ENCODE measurements at places on chromosomes 12 and 14.

DNA sequence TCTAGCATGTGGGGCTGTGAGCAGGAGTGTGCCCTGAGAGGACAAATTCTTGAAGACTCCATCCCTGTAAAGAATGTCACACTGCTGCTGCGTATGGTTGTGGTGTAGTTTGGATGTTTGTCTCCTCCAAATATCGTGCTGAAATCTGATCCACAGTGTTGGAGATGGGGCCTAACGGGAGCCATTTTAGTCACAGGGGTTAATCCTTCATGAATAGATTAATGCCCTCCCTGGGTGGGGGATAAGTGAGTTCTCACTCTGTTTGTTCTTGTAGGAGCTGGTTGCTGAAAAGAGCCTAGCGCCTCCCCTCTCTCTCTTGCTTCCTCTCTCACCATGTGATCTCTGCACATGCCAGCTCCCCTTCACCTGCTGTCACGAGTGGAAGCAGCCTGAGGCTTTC is 94.5 kb upstream of the VASH1 start:
- no peak for DNase-seq

GRCh38 chr14:49861699-49862088 is 9.1 kb upstream of the NEMF start:
- peak; percentile 72 for DNase-seq

DNA sequence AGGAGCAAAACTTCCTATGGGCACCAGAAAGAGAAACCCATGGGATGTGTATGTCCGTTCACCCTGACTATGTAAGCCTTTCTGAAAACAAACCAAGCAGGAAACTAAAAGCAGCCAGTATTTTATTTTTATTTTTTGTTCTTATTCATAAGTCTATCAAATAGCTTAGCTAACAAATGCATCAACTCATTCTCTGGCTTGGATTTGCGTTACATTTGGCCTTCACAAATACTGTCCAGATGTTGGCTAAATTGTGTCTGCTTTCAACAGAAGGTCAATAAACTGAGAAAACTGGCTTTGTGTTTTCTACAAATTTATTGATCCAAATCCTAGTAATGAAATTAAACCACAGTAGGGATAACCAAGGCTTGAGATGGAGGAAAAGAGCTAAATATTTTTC is 379.0 kb downstream of the NOVA1 start:
- DNase-seq, result peak; percentile 55

DNA sequence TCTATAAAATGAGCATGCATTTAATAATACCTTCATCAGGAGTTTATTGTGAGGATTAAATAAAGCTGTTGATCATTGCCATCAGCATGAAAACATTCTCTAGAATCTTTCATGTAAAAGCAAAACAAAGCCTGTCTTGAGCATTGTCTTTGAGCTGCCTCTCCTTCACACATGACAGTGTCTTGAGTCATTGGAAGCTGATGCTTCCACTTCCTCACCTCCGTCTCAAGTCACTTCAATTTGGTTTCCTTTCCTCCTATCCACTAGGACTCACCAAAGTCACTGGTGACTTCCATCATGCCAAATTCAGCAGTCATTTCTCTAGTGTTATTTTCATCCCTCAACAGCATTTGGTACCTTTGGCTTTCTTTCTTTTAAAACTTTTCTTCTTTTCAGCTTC is 31.6 kb upstream of the MYBPC1 start:
- no peak for DNase-seq

DNA sequence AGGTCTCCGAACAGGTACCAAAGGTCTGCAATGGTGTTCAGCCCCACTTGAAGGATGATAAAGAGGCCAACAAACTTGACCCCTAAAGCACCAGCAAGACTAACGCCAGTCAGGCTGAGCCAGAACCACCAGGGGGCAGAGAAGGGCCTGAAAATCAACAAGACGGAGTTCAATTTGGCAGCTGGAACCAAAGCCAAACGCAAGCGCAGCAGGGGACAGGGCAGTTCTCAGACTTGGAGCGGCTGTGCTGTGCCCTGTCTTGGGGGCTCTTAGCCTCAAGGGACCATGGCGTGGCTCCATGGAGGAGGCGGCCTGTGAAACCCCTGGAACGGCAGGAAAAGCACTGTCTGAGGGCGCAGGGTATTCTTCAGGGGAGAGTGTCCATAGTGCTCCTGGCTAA is 19.6 kb downstream of the POMT2 start:
- DNase-seq, result peak; percentile 40

DNA sequence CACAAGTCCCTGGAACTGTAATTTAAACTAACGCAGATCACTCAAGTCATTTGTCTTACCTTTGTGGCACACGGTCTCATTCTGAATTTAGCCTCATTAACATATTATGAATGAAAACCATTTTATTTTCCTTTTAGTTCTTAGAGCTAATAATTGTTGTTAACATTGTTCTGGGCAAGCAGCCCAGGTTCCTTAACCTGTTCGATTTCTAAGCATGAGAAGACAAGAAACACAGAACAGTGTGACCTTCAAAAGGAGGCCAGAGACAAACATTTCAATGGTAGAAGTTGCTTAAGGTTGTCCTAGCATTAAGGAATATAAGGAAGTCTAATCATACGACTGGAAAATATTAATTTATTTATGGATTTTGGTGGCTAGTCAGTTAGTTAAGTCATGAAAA is 35.2 kb downstream of the PIWIL1 start:
- DNase-seq, result no peak

GRCh38 chr14:99480917-99481744 is at the start of gene CCNK:
CCNK (plus strand) TSS chr14:99481409; CDS start chr14:99492678, 11,269 bp downstream.
- peak; percentile 100 for DNase-seq

GRCh38 chr12:133165776-133166175 is 15.5 kb upstream of the ZNF268 start:
- no peak for DNase-seq

All from NCI-H446 treated with DMSO at 0.1 percent for 48 hours (cell line).